Activated naive CD8-positive, alpha-beta T cell treated with anti-CD3 and anti-CD28 coated beads, Interleukin-2, amount 50 U/mL, for 16 hours (primary cell): ENCODE measurements at places on chromosomes 2 and 18.

GRCh38 chr2:102510791-102511575, 38.0 kb downstream of the SLC9A4 start:
- DNase-seq: no peak

- DNase-seq: no peak
These were observed 5.9 kb upstream of the NCOA1 start for GRCh38 chr2:24485197-24485596.

DNA sequence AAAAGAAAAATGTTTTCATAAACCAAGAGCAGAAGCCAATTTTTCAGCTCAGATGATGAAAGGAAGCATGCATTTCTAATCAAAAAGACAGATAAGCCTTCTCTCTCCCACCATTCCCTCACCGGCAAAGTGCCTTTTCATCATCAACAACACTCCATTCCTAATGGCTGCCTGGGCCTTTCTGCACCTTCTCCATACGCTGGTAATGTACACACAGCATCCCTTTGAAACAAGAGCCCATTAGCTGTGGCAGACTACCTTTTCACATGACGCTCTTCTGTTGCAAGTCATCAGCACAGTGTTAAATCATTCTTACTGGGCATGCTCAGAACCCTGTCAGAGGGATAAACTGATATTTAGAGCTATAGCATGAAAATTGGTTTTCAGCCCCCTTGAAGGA, 408.9 kb downstream of the MEIS1 start:
- DNase-seq: no peak

GRCh38 chr18:49546719-49547273, 15.1 kb upstream of the LIPG start:
- DNase-seq: no peak

DNA sequence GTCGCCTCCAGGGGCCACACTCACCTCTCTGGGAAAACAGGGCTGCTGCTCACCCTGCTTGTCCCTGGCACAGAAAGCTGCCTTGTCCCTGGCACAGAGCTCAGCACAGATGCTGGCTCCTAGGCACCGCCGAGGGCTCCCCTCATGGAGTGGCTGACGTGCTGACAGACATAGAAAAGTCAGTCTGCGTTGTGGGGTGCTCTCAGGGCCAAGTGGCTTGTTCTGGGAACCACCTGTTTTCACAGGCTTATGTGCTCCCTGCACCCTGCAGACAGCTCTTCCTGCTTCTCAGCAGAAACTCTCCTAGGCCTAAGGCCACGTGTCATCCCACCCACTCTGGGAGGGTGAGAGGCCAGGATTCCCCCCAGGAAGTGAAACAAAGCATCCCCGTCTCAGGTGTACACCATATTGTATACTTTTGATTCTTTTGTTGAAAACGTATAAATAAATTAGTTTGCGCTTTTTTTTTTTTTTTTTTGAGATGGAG, 84.7 kb upstream of the TMEM200C start:
- DNase-seq: no peak

GRCh38 chr2:158273791-158274190, 172.1 kb downstream of the UPP2 start:
- DNase-seq: no peak

DNA sequence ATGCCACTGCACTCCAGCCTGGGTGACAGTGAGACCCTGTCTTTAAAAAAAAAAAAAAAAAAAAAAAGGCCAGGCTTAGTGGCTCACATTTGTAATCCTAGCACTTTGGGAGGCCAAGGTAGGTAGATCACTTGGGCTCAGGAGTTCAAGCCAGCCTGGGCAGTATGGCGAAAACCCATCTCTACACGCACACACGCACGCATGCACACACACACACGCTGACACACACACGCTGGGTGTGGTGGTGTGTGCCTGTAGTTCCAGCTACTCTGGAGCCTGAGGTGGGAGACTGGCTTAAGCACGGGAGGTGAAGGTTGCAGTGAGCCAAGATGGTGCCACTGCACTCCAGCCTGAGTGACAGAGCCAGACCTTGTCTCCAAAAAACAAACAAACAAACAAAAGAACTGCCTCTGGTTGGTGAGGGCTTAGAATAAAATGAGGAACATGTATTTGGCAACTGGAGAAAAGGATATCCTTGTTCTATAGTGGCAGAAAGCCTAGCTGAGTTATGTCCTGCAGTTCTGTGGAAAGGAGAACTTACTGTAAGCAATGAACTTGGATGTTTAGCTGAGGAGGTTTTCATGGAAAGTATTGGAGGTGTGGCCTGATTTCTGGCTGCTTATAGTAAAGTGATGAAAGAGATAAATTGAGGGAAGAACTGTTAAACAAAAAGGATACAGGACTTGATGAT, 34.0 kb downstream of the HAT1 start:
- DNase-seq: no peak

DNA sequence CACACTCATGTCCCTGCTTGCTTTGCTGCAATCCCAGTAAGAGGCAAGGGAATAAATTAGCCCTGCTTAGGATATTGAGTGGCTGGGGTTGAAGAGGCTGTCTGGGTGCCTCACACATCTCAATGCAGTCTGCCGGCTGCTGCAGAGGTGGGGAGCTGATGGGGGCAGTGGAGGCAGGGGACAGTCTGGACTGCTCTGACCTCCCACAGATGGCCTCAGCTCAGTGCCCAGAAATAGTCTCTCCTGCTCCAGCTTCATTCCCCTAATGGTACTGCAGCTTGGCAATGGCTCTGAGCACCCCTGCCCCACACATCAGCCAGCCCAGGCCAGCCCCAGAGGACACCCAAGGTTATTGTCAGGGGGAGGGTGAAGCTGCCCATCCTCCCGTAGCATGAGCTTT, 21.5 kb upstream of the TNS1 start:
- DNase-seq: no peak

DNA sequence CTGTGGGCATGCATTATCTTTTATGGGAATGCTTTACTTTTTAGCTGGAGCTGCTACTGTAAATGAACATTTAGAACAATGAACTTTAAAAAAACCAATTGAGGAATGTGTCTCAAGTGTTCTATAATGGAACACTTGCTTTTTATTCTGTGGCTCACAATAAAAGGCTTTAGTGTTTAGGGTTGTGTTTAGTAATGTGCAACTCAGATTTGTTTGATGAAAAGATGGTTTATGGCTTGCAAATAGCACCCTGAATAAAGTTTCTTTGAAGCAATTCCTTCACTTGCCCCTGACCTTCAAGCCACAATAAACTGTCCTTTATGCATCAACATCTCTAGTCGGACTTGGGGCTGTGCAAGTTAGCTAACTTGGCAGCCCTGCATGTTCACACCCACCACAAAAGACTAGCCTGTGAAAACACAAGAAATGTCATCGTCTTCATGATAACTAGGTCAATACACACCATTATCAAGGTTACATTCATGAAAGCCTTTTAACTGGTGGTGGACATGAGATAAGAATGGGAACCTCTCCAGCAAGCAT, 98.7 kb downstream of the MYO1B start:
- DNase-seq: no peak

DNA sequence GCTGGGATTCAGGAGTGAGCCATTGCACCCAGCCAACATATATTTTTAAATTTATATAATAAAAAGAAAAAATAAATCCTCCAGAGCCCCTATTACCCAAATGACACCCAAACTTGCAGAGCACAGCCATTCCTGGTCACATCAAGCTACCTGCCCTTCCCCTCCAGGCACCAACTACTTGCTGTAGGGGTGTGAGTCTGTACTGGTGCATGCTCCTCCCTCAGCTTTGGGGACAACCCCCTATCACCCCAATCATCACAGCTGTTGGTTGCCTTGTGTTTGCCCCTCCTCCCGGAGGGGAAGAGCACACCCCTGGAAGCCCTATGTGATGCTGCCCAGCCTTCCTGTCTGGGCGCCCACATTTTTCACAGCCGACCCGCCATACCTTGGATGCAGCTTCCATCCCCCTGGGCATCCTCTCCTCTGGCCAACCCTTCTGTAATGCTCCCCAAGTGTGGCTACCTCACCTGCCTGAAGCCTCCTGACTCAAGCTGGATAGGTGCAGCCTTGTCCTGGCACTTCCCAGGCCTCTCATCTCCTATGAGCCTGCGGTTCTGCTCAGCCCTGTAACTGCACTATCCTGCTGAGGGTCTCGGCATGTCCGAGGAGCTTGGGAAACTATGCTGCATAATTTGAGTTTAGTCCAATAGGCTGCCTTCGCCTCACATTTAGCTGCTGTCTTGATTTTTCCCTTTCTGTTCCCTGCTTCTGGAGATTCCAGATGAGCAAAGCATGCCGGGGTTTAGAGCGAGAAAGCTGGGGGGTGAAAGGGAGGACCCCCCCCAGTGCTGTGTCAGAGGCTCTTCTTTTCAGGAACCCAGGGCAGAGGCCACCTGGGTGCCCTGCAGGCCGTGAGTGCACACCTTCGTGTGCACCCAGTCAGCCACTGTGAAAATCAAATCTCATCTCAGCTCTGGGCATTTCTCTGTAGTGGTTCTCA, 27.2 kb downstream of the CHST10 start:
- no peak for DNase-seq

DNA sequence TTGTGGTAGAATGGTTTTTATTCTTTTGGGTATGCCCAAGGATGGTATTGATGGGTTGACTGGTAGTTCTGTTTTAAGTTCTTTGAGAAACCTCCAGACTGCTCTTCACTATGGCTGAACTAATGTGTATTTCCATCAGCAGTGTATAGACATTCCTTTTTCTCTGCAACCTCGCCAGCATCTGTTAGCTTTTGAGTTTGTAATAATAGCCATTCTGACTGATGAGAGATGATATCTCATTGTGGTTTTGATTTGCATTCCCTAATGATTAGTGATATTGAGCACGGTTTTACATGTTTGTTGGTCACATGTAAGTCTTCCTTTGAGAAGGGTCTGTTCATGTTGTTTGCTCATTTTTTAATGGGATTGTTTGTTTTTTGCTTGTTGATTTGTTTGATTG, 1348.7 kb upstream of the NXPH2 start:
- no peak for DNase-seq

- DNase-seq: no peak
These were observed 154.5 kb upstream of the RBMS1 start for GRCh38 chr2:160647967-160648685.

GRCh38 chr2:100831831-100832230, 11.9 kb downstream of the NPAS2 start:
- DNase-seq: no peak

DNA sequence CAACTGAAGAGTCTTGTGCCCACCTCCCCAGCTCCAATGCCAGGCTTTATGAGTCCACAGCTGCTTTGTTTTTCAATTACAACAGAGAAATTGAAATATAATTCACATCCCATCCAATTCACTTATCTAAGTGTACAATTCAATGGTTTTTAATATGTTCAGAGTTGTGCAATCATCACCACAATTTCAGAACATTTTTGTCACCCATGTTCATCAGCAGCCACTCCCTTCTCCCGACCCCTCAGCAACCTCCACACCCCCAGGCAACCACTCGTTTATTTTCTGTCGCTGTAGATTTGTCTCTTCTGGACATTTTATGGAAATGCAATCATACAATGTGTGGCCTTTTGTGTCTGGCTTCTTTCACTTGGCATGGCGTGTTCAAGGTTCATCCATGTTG, 23.3 kb downstream of the INHBB start:
- DNase-seq: no peak

DNA sequence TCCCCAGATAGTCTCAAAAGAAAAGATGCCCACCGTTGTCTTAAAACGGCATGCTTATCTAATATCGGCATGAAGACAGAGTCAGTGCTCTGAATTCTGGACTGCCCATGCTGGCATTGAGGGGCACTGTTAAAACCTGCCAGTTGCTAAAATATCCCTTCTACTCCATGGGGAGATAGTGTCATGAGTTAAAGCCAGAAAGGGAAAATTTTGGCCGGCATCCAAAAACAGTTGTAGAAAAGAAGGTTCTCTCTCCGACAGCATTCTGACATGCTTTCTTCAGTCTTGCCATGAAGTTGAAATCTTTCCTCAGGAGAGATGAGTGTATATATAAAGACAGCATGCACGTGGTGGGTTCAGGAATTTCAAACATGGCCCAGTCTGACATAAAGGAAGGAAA, 401.3 kb upstream of the PIK3C3 start:
- DNase-seq: no peak

DNA sequence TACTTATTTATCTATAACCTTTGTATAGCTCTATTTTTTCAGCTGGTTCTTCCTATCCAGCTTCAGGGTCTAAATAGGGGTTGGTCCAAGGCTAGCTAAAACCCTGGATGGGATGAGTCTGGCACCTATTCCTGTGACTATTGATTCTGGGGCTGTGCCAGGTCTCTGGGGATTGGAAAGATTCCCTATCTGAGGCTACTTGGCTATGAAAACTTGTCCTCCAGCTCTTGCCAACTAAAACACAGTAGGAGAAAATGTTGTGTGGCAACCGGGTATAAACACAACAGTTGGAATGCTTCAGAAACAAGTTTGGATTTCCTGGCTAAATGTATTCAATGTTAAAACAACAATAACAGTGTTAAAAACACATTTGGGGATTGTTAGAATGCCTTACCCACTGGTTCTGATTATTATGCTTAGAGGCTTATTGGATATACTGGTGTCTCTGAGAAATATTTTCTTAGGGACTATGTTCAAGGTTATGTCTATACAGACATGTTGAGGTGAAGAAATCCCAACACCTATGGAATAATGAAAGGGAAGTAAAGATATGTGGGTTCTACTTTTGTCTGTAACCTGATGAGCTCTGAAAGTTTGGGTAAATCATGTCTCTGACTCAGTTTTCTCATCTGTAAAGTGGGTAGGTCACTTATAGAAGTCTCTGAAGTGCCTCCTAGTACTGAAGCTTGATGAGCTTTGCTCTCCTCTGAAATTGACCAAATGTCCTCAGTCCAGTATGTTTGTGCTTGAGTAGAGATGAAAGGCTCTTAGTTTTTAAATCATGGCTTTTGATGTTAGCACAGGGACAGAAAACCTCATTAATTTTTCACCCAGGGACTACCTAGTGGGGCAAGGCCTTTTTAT, 460.7 kb downstream of the MTX2 start:
- no peak for DNase-seq

DNA sequence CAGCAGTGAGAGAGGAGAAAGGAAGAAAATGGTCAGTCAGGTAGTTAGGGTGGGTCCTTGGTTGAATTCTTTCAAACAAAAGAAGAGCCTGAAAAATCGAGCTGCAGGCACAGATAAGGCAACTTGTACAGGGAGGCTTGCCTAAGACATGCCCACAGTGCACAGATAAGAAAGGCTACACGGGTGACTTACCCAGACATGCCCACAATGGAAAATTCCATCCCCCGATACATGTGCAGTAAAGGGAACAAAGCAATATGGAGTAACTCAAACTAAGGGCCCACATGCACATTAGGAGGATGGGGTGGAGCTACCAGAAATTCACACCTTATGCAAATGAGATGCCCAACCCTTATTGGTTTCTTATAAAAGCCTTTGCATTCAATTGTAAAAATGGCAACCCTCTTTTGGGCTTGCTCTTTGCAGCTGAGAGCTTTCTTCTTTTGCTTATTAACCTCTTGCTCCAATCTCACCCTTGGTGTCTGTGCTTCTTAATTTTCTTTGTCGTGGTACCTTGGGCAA, 110.3 kb upstream of the RMP24 start:
- no peak for DNase-seq

DNA sequence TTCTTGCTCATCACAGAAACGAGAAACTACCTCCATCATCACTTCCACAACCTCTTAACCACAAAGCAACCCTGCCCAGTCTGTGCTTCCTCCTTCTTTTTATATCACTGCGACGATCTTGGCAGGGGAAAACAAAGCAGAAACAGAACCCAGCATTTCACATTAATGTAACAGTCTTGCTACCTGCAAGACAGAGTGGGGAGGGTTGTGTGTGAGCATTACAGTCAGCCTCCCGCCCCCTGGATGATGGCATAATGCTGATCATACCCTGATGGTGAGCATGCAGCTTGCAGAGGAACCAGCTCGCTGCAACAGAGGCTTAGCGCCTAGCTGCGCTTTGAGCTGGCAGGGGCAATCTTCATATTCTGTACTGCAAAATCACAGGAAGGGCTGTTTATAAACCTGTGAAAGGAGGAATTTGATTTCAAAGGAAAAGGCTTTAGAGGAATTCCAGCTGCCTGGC, 376.1 kb downstream of the IRS1 start:
- DNase-seq: peak; percentile 1
